ENCODE measurements at places on chromosomes 4 and X.

DNA sequence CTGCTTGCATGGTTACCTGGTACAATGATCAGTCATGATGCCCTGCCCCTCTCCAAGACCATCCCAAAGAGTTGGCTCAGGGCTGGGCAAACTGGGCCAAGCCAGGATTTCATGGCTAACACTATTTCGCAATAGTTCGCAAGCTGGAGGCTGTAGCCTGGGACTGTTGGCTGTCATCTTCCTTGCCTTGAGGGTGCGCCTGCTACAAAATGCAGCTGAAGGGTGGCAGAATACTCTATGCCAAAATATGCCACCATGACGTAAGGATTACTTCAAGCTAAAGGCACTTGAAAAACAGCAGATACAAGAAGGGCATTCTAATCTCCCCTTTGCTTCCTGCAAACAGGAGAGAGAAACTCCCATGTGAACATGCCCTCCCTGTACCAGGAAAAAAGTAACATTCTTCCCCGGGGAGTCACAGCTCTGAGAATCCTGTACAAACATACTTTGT is 21.0 kb downstream of the SAT1 start:
- peak; percentile 7 for DNase-seq

- DNase-seq, result no peak
Measured at GRCh38 chr4:159607809-159608208, 504.9 kb downstream of the RAPGEF2 start.

- no peak for DNase-seq
Measured at GRCh38 chrX:96379951-96380350, 304.7 kb upstream of the DIAPH2 start.

- no peak for DNase-seq
Measured at GRCh38 chr4:74266081-74266480, 42.2 kb upstream of the EPGN start.

- no peak for DNase-seq
Measured at GRCh38 chr4:98493296-98493695, 165.1 kb downstream of the TSPAN5 start.

- peak; percentile 7 for DNase-seq
Measured at GRCh38 chr4:181685461-181685860, 557.7 kb upstream of the TENM3 start.

- DNase-seq, result no peak
Measured at GRCh38 chr4:26060286-26060685, 146.3 kb downstream of the SMIM20 start.

DNA sequence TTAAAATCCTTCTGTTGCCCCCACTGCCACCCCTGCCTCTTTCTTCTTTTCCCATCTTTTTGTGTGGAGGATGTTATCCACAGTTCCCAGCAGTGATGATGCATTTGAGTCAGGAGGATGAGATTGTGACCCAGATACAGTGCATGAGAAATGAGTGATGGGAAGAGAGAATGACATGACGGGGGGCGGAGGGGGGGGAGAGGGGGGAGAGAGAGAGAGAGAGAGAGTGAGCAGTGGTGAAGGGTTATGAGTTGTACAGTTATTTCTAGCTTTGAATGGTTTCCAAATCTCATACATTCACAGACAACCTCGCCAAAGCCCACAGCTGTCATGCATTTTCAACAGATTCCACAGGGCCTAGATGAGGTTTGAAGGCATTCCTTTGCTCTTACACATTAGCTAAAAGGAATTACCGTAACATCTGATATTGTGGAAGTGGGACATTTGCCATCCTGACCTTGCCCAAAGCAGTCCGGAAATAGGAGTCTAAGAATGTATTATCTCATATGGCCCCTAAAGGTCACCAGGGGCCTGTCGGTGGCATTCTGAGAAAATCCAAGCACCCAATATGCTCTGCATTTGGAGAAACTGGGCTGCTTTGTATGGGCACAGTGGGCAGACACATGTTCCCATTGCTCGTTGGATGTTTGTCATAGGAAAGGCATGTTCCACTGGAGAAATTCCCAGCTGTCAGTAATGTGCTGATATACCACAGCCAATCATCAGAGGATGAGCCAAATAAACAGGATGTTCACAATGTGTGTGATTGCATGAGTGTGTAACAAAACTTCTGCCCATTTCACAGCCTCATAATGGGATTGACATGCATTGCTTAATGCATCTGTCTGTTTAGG is 435.8 kb downstream of the SPRY1 start:
- DNase-seq, result peak; percentile 80

DNA sequence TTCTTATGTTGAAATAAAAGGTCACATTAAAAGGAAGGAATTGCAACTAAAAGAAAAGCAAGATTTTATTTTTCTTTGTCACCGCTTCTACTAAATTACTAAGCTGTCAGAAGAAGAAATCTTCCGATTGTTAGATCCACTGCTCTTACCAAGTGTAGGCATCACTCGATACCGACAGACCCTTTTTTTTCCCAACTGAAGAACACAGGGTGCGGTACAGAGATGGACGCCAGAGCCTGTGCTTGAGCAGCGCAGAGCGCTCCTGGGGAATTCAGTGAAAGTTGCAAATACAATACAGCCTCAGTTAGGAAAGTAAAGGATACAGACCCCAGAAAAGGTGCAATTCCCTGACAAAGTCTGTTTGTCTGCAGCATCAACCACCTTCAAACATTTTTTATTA is 94.9 kb upstream of the WDR17 start:
- peak; percentile 8 for DNase-seq

- no peak for DNase-seq
Measured at GRCh38 chrX:19842542-19842941, 44.9 kb downstream of the SH3KBP1 start.

DNA sequence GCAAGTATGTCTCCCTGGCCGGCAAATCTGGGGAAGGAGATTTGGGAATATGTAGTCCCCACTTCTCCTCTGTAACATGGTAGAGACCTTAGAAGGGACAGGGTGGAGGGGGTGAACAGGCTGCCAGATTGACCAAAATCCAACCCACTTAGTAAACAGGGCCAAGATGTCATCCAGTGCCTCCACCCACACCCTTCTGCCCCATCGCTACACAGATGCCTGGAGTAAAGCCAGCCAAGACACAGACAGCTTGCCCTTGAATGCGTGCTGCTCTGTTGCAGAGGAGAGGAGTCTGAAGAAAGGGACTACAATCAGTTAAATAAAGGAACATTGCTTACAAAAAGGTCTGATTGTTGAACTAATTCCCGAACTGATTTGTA is 160.1 kb upstream of the LDB2 start:
- no peak for DNase-seq

DNA sequence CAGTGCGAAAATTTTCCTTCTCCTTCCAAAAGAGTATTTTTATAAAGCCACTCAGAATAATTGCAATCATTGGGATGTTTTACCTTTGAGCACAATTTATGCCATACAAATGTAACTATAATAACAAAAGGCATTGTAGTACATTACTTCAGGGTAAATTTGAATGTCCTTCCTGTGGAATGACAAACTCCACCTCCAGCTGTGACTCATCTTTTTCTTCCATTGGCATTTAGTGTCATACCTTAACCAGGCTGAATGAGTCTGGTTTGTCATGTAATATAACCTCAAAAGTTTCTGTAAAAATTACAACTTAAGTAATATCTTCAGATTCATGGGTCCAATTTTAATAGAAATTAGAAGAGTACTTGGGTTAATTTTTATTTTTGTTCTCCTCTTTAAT is 93.3 kb downstream of the TMEM47 start:
- DNase-seq, result no peak

DNA sequence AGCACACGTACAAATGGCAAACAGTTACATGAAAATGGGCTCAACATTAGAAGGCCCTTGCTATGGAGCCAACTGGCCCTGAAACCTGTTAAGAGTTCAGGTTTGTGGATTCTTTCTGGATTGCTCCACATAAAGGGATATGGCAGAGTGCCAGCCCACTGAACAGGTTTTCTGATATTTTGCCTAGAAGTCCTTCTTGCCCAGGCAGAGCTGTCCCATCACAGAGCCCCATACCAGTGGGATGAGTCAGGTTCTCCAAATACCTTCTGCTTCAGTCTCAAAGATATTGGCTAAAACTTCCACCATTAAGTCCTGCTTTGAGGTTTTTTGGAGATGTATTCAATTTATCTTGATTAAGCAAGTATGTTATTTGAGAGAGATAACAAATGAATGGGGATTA is 146.8 kb upstream of the IL1RAPL2 start:
- peak; percentile 28 for DNase-seq

- DNase-seq, result no peak
Measured at GRCh38 chr4:26701786-26702227, 117.9 kb downstream of the TBC1D19 start.

DNA sequence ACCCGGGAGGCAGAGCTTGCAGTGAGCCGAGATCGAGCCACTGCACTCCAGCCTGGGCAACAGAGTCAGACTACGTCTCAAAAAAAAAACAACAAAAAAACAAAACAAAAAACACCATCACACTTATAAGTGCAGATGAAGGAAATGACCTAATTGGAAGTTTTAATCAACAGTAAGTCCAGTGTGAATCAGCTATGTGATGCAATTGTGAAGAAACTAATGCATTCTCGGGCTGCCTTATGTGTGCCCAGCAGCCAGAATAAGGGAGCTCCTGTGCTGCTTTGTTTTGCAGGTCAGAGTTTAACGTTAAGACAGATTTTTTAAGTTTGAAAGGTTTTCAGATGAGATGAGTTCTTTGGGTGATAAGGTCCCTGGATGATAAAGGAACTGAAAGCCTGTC is 10.8 kb downstream of the DAPP1 start:
- no peak for DNase-seq

DNA sequence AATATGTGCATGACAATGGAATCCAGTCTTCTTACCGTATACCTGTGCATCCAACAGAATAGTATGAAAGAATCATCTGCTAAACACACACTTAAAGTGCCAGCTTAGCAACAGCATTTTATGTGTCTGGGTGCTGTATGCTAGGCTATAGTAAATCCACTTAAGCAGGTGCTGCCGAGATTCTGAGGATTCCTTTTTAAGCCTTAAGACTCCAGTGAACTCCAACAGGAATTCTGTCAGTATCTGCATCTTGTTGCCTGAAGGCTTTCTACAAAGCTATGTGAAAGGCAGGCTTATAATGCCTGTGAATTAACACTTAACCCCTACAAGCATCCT is 1076.4 kb upstream of the PABPC4L start:
- peak; percentile 1 for DNase-seq

GRCh38 chr4:37160653-37161052 is 83.9 kb upstream of the NWD2 start:
- no peak for DNase-seq

GRCh38 chr4:118281611-118282442 is 71.0 kb downstream of the PRSS12 start:
- no peak for DNase-seq

DNA sequence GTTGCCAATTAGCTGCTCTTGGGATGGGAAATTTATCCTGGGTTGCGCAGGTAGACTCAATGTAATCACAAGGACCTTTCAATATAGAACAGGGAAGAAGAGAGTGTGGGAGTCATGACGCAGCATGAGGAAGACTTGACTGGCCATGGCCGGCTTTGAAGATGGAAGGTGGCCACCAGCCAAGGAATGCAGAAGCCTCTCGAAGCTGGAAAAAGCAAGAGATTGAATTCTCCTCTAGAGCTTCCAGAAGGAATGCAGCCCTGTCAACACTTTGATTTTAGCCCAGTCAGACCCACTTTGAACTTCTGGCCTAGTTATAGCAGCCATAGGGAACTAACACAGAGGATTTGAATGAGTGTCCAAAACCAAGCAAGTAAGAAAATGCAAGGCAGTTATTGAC is 14.7 kb upstream of the SH3KBP1 start:
- no peak for DNase-seq

GRCh38 chr4:98720871-98721480 is 62.6 kb upstream of the TSPAN5 start:
- DNase-seq, result peak; percentile 49

- no peak for DNase-seq
Measured at GRCh38 chr4:140719686-140720085, 36.5 kb downstream of the TBC1D9 start.

- no peak for DNase-seq
Measured at GRCh38 chr4:13367691-13368090, 116.4 kb downstream of the RAB28 start.

- no peak for DNase-seq
Measured at GRCh38 chrX:150529587-150529986, 38.8 kb upstream of the MTM1 start.

DNA sequence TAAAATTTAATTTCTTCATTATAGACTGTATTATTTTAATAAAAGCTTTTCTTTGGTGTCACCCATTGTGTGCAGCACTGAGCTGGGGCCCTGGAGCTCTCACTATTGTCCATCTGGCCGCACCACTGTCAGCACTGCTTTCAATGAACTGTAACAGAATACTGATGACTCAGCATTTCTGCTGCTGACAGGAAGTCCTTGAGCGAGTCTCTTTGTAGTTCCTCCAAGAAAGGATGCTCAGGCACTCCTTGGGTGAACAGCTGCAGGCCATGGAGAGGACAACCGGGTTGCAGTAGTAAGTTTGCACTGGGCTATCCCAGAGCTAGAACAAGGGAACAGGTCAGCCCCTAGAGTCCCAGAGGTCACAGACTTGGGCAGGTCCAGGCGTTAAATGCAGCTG is 81.6 kb downstream of the SORBS2 start:
- DNase-seq, result peak; percentile 42

DNA sequence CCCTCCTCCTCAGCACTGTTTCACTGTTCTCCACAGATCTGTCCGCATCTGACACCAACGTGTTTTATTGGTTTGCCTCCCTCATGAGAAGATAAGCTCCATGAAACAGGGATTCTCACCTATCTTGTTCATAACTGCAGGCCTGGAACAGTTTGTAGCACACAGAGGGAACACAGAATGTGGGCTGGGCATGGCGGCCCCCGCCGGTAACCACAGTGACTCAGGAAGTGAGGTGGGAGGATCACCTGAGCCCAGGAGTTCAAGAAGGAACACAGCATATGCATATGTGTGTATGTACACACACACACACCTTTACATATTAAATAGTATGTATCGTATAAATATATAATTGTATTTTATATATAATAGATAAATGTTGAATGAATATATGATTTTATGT is 168.6 kb downstream of the AFAP1 start:
- no peak for DNase-seq

GRCh38 chr4:118909173-118909956 is 20.7 kb downstream of the SYNPO2 start:
- DNase-seq, result no peak

- no peak for DNase-seq
Measured at GRCh38 chr4:140818433-140818832, 62.2 kb upstream of the TBC1D9 start.

DNA sequence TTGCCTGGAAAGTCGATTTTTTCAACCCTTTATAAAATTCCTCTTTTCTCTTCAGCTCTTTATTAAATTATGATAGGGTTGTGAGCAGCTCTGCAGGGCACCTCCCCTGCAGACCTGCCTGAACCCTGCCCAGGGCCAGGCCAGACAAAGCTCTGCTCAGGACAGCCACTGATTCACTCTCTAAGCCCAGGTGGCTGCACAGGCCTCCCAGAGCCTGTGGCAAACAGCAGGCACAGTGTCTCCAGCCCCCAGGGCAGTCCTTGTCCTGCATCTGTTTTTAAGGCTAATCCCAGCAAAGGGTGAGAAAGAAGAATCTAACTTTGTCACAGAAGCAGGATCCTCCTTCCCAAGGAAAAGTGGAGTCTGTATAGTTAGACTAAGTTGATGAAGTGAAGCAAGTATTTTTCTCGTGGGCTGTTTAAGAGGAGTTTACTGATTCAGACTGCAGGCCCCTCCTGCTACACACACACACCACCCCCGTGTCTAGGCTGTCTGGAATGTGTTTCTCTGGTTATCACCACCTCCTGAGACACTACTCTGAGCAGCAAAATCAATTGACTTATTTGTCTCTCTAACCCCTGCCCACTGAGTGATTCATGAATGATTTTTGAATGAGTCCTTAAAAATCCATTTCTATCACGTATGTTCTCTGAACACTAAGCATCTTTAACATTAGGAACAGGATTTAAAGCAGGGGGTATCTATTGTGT is 101.7 kb downstream of the CHIC2 start:
- peak; percentile 82 for DNase-seq

Data from urothelium cell line (cell line).